ENCODE measurements at places on chromosomes 13 and 19. TPM values are rescaled to one million over a fixed set of nuclear protein-coding genes. Genes with fewer than 3 reads are reported as not detected.

The GNG7 gene
- 16.9 TPM for polyA plus RNA-seq

DNA sequence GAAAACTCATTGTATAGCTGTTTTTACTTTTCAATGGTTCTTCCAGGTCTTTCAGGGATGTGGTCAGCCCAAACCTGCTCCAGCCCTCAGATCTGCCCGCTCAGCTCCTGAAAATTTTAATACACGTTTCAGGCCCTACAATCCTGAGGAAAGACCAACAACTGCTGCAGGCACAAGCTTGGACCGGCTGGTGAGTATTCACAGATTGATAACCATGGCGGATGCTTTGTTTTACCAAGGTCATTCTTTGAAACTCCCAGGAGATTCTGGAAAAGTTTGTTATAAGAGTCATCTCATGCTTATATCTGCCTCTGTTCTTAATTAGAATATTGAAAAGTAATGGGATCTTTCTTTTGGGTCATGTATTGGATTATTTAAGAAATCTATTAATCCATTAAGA is 173.5 kb downstream of the DCT start:
- DNase-seq: no peak
- H3K4me1 ChIP-seq: no peaks in the 10 kb centered on the region
- no peaks in the 10 kb centered on the region for H3K27me3 ChIP-seq
- H3K4me3 ChIP-seq: no peak overlapping the region
- no peak overlapping the region for H3K27ac ChIP-seq

GRCh38 chr19:38194061-38194701 is 29.8 kb downstream of the DPF1 start:
- no peak for DNase-seq
- H3K36me3 ChIP-seq: no peaks in the 10 kb centered on the region
- no peaks in the 10 kb centered on the region for H3K27me3 ChIP-seq
- no peaks in the 10 kb centered on the region for H3K4me1 ChIP-seq
- no peak overlapping the region for H3K27ac ChIP-seq
- no peak overlapping the region for H3K4me3 ChIP-seq

- no peak for DNase-seq
- no peak overlapping the region for H3K27ac ChIP-seq
- no peaks in the 10 kb centered on the region for H3K36me3 ChIP-seq
- no peaks in the 10 kb centered on the region for H3K27me3 ChIP-seq
- no peaks in the 10 kb centered on the region for H3K4me1 ChIP-seq
- no peak overlapping the region for H3K4me3 ChIP-seq
Measured at GRCh38 chr13:102441085-102441484, 39.2 kb upstream of the FGF14 start.

The DAND5 gene
- 0.16 TPM for polyA plus RNA-seq

The FBXO27 gene
- polyA plus RNA-seq: 15.5 TPM

GRCh38 chr13:42101821-42102585 is 53.6 kb downstream of the DGKH start:
- H3K4me1 ChIP-seq: no peaks in the 10 kb centered on the region
- no peaks in the 10 kb centered on the region for H3K36me3 ChIP-seq
- no peak overlapping the region for H3K27ac ChIP-seq
- DNase-seq: no peak
- H3K27me3 ChIP-seq: no peaks in the 10 kb centered on the region
- H3K4me3 ChIP-seq: no peak overlapping the region

DNA sequence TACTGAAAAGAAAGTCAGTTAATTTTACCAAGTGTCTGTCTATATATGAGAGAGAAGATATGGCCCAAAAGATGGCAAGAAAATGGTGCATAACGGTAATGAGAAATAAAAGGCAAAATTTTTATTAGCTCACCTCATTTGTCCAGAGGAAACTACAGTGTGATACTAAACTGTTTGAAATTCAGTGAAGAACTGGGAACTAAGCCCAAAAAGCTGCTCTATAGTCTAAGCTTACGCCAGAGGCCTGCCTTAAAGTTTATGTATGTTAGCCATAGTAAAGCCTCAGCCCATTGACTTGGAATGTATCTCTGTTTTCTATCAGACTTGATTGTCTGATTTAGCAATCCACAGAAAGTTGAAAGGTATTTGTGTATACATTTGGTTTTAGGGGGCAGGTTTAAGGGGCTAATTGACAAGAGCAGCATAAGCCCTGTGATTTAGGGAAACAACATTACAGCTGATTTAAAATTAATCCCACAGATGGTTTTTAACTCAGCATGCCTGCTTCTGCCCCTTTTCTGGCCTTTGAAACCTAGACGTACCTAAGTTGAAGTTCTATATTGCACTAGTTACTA is 91.0 kb upstream of the MAB21L1 start:
- no peaks in the 10 kb centered on the region for H3K4me1 ChIP-seq
- no peak for DNase-seq
- H3K27me3 ChIP-seq: no peaks in the 10 kb centered on the region
- no peak overlapping the region for H3K4me3 ChIP-seq
- H3K36me3 ChIP-seq: no peaks in the 10 kb centered on the region

DNA sequence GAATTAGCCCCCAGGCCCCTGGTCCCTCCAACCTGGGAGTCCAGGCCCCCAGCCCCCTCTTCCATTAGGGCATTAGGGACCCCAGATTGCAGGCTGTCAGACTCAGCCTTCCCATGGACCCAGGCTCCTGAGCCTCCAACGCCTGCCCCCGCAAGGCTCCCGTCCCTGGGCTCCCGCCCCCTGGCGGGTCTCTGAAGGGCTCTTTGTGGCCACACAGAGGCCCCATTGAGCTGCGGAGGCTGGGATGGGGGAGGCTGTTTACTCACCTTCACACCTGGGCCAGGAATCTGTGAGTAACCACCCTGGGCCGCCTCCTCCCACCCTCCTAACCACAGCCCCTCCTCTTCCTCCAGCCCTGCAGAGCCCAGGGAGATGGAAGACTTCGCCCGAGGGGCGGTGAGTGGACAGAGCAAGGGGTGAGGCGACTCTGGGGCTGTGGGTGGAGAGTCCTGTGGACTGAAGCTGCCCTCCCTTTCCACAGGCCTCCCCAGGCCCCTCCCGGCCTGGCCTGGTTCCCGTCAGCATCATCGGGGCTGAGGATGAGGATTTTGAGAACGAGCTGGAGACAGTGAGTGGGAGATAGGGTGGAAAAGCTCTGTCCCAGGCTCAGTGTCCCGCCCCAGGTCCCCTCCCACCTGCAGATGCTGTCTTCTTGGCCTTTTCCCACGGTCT is 4.9 kb downstream of the ARHGEF1 start:
- no peak overlapping the region for H3K4me3 ChIP-seq
- no peak overlapping the region for H3K27ac ChIP-seq
- no peak for DNase-seq
- no peaks in the 10 kb centered on the region for H3K27me3 ChIP-seq
- peaks cover 3% of the 10 kb centered on the region for H3K4me1 ChIP-seq

DNA sequence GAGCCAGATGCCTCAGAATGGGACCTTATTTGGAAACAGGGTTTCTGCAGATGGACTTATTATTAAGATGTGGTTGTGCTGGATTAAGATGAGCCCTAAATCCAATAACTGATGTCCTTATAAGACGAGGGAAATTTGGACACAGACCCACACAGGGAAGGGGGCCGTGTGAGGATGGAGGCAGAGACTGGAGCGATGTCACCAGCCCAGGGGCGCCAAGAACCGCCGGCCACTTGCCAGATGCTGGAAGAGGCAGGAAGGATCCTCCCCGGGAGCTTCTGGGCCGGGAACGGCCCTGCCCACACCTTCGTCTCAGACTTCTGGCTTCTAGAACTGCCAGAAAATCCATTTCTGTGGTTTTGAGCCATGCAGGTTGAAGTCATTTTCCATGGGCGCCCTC is 26.6 kb downstream of the GNG7 start:
- H3K4me3 ChIP-seq: no peak overlapping the region
- no peak for DNase-seq
- no peak overlapping the region for H3K27ac ChIP-seq
- H3K4me1 ChIP-seq: peaks cover 9% of the 10 kb centered on the region

The RUBCNL gene
- 36.2 TPM for polyA plus RNA-seq

GRCh38 chr13:73625562-73626339 is 508.5 kb downstream of the KLF12 start:
- H3K27ac ChIP-seq: no peak overlapping the region
- H3K4me1 ChIP-seq: no peaks in the 10 kb centered on the region
- no peak overlapping the region for H3K4me3 ChIP-seq
- H3K36me3 ChIP-seq: no peaks in the 10 kb centered on the region
- no peak for DNase-seq

The PLVAP gene
- polyA plus RNA-seq: 20.5 TPM

DNA sequence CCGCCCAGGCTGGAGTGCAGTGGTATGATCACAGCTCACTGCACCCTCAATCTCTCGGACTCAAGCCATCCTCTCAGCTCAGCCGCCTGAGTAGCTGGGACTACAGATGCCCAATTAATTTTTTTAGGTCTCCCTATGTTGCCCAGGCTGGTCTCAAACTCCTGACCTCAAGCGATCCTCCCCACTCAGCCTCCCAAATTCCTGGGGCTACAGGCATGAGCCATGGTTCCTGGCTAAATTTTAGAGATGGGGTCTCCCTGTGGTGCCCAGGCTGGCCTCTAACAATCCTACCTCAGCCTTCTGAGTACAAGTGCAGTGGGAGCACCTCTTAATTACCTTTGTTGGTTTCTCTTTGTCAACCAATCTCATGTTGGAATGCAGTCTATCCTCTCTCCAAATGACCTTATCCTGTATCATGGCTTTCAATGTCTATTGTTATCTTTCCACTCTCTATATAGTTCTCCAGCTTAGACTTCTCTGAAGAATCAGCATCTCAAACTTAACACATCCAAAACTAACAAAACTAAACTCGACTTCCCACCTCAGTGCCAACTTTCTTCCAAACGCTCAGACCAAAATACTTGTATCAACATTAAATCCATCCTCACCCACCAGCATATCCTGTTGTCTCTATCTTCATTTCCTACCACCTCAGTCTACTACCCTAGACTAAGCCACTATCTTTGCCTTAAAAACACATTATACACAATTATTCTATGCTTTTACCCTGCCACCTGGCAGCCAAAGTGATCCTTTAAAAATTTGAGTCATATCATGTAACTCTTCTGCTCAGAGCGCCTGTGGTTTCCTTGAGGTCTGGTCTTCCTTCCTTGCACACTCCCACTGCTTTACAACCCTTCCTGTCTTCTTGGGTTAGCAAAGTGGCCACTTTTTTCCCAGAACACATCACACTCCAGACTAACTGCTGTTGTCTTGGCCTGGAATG is 6.7 kb downstream of the TPT1 start:
- peaks cover 18% of the 10 kb centered on the region for H3K4me1 ChIP-seq
- peak overlapping the region; percentile 25 for H3K27ac ChIP-seq
- no peaks in the 10 kb centered on the region for H3K27me3 ChIP-seq
- H3K4me3 ChIP-seq: no peak overlapping the region

The OR7A5 gene
- 3.3 TPM for polyA plus RNA-seq

- H3K4me3 ChIP-seq: peak overlapping the region; percentile 65
- H3K27ac ChIP-seq: peak overlapping the region; percentile 95
- DNase-seq: peak; percentile 57
- no peaks in the 10 kb centered on the region for H3K27me3 ChIP-seq
- H3K4me1 ChIP-seq: peaks cover 17% of the 10 kb centered on the region
- H3K36me3 ChIP-seq: no peaks in the 10 kb centered on the region
Measured at GRCh38 chr19:41219924-41220567, 1.0 kb downstream of the AXL start.

The TSHZ3 gene
- 6.8 TPM for polyA plus RNA-seq

- H3K4me3 ChIP-seq: peak overlapping the region; percentile 96
- H3K4me1 ChIP-seq: peaks cover 19% of the 10 kb centered on the region
Measured at GRCh38 chr19:9836021-9836420, 903 bp downstream of the PIN1 start.

DNA sequence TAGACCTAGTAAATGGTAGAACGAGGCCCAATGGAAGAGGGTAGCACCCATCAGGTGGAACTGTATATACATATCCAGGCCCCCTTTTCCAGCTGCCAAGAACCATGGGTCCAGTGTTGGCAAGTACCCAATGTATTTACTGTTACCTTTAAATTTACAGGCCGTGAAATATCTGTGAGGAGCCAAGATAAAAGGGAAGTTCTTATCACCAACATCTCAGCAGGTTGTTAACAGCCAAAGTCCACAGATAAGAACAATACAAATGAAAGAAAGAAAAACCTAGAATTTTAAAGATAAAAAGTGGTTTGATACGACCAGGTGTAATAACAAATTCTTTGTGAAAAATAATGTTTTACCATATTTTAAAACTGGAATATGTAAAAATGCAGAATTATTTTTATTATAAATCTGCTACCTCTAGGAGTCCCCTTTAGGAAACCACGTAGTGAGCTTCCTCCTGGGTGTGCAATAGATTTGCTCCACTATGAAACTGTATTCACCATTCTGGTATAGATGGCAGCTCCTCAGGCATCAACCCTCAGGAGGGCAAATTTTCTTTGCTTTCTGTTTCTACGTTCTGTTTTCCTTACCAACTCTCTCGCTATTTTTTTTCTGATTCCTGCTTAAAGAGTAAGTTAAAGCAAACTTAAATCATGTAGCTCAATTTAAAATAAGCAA is 292.2 kb upstream of the SLC10A2 start:
- no peak for DNase-seq
- H3K27me3 ChIP-seq: no peaks in the 10 kb centered on the region
- H3K36me3 ChIP-seq: no peaks in the 10 kb centered on the region
- H3K4me3 ChIP-seq: no peak overlapping the region
- H3K4me1 ChIP-seq: no peaks in the 10 kb centered on the region

DNA sequence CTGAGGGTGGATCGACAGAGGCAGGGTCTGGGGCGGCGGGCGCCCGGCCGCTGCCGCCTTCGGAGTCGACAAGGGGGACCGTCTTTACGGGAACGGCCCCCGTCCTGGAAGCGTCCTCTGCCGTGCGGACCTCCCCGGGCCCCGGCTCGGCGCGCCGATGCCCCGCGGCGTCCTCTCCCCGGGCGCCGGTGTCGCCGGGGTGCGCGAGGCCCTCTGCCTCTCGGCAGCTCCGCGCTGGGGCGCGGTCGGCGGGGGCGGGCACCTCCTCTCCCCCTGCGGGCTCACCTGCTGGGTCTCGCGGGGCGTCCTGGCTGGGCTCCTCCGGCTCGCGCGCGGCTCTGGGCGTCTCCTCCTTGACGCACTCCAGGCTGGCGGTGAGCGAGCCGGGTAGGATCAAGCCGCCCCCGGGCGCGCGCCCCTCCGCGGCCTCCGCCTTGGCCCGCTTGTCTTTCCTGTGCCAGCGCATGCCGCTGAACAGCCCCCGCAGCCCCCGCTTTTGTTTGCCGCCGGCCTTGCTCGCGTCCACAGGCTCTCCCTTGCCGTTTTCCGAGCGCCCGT is 1.5 kb downstream of the AMER2 start:
- peak overlapping the region; percentile 53 for H3K4me3 ChIP-seq
- no peak overlapping the region for H3K27ac ChIP-seq
- H3K4me1 ChIP-seq: peaks cover 5% of the 10 kb centered on the region

The ZNF611 gene
- polyA plus RNA-seq: 7.9 TPM

Data from testis (tissue), 5 donors.